CD4-positive, alpha-beta T cell treated with Interleukin-17A for 4 hours (primary cell): ENCODE measurements at places on chromosomes 2 and 18.

DNA sequence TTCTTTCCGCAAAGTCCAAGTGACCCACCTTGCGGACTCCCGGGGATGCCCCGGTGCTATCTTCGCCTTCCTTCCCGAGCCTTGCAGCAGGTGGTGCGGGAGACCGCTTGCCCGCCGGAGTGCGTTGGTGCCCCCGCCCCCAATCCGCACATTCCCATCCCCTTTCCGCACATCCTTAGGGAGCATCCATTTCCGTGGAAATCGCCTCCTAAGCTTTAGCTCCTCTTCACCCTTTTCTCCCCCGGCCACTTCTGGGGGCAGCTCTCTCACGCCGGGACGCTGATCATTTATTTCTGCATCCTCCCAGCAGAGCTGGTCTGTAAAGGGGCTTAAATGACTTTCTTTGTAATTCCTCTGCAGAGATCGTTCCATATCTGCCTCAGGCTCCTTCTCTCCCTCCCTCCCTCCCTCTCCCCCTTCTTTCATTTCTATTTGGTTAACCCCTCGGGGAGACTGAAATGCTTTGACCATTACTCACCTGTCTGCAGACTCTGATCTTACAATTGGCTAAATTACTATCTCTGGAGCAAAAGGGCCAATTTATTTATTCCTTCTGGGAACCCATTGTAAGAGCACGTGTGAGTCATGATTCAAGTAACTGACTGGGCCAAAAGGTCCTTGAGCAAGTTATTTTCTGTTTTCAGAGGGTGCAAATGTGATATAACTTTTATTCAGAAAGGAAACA lies 1.3 kb upstream of the LYPD1 start:
- DNase-seq, result no peak

GRCh38 chr2:127705391-127706065 lies 4.2 kb downstream of the SFT2D3 start:
- no peak for DNase-seq

DNA sequence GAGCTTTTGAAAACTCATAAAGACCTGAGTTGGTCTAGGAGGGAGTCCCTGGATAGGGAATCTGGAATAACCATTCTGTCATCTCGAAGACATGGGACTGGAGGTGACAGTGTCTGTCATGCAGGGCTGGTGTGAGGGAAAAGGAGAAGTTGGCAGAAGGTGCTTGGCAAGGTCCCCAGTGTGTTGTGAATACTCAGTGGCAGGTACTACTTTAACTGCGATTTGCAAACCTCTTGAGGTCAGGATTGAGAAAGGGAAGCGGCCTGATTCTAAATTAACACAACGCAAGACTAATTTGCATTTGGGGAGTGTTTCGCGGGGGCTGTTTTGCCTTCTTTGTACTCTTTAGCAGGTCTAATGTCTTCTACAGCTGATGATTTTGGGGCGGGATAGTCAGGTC lies 77.0 kb upstream of the TMEM200C start:
- no peak for DNase-seq

DNA sequence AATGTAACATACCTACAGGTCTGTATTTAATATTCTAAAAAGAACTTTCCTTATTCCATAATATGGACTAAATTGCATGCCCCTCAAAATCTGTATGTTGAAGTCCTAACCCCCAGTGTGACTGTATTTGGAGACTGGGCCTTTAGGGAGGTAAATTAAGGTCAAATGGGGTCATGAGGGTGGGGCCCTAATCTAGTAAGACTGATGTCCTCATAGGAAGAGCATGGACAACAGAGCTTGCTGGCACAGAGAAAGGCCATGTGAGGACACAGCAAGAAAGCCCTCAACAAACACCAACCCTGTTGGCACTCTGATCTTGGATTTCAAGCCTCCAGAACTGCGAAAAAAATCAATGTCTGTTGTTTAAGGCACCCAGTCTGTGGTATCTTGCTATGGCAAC lies 18.6 kb downstream of the SF3B1 start:
- DNase-seq, result no peak

DNA sequence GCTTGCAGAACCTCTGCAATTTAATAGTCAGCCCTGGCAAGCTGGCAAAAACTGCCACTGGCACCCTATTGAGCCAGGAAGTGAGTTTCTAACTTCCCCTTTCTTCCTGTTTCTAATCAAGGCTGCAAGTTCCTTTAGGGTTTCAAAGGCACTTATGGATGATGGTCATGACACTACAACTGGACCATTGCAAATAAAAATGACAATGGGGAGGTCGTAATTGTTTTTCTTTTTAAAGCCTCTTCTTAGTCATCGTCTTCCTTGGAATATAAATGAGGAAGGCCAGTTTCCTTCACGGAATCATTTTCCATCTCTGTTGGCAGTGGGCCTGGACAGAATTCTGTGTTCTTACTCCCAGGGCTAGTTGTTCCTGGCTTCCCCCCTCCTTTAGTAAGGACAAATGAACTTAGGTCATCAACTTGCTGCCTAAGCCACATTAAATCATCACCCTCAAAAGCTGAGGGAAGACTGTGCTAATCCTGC lies 35.8 kb downstream of the SH3RF3 start:
- no peak for DNase-seq

GRCh38 chr2:160401895-160402294 lies 91.7 kb downstream of the RBMS1 start:
- DNase-seq, result no peak

DNA sequence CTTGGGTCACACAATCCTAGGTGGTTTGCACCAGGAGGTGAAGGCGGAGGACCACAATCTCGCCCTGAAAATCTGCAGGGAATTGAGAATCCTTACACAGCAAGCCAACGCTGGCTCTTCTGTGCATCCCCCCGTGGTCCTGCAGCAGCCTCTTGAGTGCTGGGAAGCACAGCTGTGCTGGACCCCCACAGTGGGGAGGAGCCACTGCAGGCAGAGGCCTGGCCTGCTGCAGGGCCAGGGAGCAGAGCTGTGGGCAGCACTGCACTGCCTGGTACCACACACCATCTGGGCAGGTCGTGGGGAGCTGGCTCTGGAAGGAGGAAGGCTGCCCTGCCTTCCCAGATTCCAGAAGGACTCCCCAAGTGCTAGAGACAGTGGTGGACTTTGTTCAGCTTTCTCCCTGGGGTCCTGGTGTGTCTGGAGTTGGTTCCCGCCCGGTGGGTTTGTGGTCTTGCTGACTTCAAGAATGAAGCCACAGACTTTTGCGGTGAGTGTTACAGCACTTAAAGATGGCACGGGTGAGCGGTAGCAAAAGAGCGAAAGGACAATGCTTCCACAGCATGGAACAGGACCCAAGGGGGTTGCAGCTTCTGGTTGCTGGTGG lies 106.3 kb downstream of the FAM168B start:
- no peak for DNase-seq

DNA sequence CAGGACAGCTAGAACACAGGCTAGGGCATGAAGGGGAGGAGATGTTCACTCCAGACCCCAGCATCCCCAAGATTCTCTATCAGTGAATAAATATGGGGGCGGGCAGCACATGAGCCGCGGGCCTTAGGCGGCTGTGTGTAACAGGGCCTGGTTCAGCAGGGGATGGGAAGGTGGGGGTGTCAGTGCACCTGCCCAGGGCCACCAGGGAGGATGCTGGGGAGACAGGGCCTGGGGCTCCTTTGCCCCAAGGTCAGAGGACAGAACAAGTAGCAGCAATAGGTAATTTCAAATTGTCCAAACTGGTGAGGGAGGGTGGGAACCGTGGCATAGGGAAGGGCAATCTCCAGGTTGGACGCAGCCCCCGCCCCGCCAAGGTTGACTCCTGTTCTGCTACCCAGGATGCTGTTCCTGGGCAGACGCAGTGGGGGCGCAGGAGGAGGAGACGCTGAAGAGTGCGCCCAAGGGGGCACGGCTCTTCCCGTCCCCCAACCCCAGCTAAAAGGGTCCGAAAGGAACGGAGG lies 16.2 kb downstream of the CYP26B1 start:
- DNase-seq, result no peak

- DNase-seq, result peak; percentile 74
These were observed 97.0 kb downstream of the NEB start for GRCh38 chr2:151637271-151637781.

DNA sequence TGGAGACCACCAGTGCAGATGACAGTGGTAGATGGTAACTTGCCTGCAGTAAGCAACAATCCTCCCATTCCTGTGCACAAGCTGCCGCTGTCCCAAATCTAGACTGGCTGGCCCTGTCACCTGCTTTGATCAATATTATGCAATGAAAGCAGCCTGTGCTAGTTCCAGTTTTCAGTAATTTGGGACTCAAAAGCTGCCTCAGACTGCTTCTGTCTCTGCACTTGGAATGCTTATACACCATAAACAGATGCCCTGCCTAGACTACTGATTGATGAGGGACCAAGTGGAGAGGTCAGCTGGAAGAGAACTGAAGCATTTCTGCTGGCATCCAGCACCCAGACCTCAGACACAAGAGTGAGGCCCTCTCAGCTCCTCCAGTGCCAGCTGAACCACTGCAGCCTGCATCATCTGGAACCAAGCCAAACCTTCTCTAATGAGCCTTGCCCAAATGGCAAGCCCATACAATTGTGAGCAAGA lies 24.9 kb downstream of the CCBE1 start:
- DNase-seq, result no peak

- DNase-seq, result no peak
These were observed 17.9 kb upstream of the ARHGAP25 start for GRCh38 chr2:68716604-68717304.

GRCh38 chr2:195820373-195820772 lies 163.3 kb downstream of the SLC39A10 start:
- no peak for DNase-seq

- no peak for DNase-seq
These were observed 159.7 kb downstream of the MYCN start for GRCh38 chr2:16100006-16100405.

GRCh38 chr2:172119089-172119488 lies 16.4 kb upstream of the DLX2 start:
- DNase-seq, result no peak

DNA sequence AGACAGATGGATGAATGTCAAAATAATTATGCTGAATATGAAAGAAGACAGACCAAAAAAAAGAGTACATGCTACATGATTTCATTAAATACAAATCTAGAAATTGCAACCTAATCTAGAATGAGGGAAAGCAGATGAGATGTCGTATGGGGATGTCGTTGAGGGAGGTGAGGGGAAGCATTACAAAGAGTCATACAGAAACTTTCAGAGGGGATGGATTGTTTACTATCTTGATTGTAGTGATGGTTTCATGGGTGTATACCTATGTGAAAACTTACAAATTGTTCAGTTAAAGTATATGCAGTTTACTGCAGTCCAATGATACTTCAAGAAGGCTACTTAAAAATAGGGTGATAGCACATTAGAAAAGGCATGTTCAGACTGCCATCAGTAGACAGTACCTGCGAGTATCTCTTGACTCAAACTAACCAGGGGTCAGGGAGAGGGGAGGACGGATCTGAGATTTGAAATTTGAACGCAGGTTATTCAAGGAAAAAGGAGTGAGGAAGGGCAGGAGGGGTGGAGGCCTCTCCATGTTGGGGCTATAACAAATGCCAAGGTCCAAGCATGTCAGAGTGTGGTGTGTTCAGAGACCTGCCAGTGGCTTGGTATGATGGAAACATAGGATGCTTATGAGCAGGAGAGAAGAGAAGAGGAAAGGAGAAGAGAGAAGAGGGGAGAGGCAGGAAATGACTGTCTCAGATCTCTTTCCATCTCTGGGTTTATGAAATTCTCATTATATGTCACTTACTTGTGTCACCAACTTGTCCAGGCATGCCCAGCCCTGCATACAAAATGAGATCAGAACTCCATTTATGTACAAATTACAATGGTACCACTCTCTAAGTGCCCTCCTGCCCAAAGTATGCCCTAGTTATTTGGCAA lies 257.3 kb upstream of the CXCR4 start:
- DNase-seq, result no peak

- DNase-seq, result no peak
These were observed 790.5 kb upstream of the ID2 start for GRCh38 chr2:7891312-7891711.

DNA sequence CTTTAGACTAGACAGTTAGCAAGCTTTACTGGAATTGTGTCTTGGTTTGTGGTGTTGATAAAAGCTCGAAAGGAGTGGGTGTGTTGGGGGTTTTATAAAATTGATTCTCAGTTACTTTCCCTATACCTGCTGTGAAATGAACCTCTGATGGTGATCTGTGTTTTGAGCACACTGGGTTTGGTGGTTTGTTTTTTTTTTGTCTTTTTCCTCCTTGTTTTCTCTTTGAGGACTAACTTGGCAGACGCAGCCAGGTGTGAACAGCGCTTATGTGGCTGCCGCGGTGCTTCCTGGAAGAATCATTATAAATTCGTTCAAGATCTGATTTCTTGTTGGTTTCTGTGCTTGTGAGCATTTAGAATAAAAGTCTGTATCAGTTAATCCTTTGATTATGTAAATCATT lies 28.5 kb downstream of the GRHL1 start:
- DNase-seq, result no peak

- no peak for DNase-seq
These were observed 113.3 kb upstream of the FOSL2 start for GRCh38 chr2:28279371-28279770.

DNA sequence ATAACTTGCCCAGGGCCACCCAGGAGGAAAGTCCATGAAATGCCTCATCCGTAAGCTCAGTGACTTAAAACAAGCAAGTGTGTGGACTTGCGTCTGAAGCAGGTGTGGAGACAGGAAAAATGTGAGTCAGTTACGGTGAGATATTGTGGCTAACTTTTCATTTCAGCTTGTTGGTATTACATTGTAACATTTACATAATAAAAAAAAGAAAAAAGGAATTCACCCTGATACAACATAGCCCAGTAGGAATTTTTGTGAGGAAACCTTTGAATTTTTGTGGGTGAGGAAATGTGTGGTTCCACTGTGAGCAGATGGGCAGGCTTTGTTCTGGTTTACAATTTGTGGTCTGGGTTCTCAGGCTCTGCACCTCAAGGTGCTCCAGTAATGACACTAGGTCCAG lies 33.7 kb upstream of the LYPD6B start:
- no peak for DNase-seq

DNA sequence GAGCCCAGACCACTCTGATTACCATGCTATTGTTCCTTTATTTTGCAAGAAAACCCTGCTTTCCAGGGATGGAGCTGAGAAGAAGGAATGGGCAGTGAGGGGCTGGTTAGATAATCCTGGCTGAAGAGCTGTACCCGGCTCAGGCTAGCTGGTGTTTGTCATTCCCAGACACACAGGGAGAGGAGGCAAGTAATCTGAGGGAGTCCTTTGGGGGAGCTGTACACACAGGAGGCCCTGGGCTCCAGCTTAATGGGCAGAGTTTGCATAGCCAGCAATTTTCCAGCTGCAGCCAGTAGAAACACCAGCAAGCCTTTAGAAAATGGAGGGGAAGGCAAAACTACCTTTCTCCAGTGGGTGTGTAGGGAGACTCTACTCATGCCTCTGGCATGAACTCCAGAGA lies 259.3 kb downstream of the SOX11 start:
- no peak for DNase-seq

DNA sequence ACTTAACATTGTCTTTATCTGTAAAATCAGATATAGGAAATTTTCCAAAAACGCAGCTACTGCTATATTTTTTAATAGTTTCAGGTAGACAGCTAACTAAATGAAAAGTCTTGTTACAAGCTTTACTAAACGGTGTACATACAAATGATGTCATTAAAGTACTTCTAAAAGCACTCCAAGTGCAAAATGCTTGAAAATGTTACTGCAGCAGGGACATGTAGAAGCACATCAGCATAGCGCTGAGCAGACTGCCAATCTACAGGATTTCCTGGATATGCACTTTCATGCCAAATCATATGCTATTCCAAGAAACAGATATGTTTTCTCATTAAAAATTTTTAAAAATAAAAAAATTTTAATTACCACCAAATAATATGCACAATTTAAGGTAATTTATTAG lies 61.7 kb downstream of the SMAD2 start:
- no peak for DNase-seq
